RWPE2 (cell line): ENCODE measurements at places on chromosomes 4 and X.

DNA sequence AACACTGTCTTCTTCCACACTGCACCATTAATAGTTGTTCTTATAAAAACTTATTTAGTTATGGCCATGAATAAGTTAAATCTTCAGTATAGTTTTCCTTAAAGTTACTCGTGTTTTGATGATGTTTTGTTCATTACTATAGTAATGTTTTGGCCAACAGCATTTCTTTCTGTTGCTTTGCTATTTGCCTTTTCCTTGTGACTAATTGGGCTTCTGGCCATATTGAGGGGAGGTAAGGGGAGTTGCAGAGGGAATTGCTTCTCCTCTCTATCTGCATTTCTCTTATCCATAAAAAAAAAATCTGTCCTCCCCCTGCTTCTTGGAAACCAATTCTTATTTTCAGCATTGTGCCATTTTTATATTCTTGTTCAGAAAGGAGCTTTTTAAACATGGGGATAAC, 42.7 kb upstream of the ZCCHC12 start:
- no peak for DNase-seq

DNA sequence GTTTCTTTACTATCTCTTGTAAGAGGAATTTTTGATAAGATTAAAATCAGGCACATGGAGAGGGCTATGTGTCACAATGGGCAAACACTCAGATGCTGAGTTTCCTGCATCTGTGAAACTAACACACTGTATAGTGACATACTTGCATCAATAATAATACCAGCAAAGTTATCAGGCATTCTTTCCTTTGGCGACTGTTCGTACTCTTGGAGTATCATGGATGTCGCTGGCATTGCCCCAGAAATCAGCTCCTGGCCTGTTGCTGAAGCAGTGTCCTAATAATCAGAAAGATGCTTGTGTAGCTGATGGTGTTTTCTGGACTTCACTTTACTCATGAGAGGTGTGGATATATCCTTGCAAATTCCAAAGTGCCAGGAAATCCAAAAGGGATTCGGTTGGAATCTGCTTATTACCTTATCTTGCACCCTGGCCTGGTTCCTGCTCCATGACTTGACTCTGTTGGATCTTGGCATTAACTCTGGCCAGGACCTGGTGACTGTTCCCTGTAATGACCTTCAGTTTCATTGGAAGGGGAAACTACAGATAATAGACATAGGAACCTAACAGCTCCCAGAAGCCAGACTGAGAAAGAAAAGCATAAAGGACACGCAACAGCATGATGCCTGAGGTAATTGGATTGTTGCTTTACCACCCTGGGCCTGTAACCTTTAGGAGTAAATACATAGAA, 762.5 kb upstream of the GRIA3 start:
- DNase-seq = no peak

DNA sequence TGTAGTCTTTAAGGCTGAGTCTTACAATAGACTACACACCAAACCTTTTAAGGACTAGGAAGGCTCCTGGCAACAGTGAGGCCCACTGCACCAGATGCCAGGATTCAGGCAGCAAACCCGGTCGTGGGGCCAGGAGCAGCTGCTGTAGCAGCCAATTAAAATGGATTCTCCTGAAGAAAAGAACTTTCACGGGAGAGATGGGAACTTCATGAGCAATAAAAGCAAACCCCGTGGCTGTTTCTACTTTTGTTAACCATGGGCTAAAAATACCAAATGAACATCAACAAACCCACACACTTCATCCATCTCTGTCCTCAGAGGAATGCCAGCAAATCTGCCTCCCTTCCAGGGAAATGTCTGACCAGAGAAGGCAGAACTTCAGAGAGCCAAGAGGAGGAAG, 101.4 kb downstream of the BTC start:
- no peak for DNase-seq

DNA sequence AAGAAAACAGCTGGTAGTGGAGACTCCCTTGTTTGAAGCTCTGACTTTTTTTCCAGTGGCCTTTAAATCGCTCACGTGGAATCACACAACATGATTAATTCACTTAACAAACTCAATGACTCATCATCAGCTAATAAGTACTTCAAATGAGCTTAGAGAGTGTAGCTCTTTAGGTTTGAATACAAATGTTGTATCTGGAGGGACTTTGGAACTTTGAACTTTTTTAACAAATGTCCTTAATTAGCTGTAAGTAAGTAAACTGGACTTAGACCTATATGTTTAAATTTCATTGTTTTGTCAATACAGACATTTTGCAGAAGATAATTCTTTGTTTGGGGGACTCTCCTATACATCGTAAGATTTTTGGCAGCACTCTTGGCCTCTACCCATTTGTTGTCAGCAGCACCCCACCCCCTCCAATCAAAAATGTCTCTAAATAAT, 581.1 kb downstream of the SPRY1 start:
- no peak for DNase-seq

DNA sequence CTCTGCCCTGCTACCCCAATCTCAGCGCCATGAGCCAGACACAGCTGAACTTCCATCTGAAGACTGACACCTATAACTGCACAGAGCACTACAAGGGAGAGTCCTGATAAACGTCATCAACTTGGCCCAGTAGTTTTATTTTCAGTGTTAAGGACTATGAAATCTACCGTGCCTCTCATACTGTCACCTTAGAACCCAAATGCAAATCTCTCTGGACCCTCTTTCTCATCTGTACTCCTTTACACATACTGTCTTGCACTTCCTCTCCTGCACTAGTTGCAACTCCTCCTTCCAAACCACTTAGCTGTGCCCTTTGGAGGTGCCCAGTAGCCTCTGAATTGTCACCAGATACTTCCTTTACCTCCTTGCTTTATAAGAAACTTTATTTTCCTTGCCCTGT, 420.2 kb upstream of the CNKSR2 start:
- no peak for DNase-seq

DNA sequence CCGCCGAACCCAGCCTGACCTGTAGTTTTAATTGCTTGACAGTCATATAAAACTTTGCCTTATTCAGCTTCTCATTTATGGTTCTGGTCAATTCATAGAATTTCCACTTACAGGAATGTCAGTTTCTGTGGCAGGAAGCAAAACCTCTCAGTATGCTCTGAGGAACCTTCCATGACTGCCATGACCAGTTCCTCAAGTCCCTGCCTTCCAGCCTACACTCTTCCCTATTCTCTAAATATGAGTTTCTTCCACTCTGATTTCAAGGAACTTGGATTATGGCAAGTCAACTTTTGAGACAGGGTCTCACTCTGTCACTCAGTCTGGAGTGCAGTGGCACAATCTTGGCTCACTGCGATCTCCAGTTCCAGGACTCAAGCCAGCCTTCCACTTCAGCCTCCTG, 26.0 kb upstream of the NSUN7 start:
- DNase-seq = no peak

DNA sequence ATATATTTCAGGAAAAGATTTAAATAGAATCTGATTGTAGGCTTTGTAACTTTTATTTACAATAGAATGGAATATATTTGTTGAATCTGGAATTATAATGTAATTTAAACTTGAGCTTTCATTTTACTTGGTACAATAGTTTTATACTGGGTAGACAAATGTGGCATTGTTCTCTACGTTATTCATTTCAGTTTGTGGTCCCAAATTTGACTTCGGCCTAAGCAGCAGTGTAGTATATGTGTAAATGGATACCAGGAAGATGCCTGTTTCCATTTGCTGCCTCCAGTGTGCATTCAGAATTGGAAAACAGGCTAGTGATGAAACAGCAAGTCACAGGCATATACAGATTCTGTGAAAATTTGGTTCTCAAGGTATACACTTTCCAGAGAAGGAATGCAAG, 77.8 kb downstream of the CLDN22 start:
- no peak for DNase-seq

GRCh38 chr4:98411731-98412130, 150.5 kb downstream of the RAP1GDS1 start:
- no peak for DNase-seq

DNA sequence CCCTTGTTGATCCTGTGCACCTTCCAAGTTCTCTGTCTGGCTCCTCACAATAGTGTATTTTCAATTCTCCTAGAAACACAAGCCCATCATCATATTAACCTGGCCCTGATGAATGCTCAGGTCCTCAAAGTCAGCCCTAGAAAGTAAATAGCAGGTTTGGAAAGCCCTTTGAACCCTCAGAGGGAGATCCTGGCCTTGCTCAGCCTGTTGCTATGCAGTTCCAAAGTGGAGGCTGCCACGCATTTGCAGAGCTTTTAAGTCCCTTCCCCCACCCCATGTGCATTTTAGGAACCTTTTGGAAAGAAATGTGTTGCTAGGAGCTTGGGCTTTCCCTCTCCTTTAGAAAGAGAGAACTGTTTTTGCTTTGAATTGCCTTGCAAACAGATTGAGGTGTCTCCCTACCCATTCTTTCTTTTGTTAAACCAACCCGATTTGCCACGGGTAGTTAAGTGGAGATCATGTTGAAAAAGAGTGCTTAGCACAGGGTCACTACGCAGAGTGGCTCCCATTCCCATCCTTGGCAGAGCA, 12.2 kb downstream of the MAMLD1 start:
- no peak for DNase-seq

DNA sequence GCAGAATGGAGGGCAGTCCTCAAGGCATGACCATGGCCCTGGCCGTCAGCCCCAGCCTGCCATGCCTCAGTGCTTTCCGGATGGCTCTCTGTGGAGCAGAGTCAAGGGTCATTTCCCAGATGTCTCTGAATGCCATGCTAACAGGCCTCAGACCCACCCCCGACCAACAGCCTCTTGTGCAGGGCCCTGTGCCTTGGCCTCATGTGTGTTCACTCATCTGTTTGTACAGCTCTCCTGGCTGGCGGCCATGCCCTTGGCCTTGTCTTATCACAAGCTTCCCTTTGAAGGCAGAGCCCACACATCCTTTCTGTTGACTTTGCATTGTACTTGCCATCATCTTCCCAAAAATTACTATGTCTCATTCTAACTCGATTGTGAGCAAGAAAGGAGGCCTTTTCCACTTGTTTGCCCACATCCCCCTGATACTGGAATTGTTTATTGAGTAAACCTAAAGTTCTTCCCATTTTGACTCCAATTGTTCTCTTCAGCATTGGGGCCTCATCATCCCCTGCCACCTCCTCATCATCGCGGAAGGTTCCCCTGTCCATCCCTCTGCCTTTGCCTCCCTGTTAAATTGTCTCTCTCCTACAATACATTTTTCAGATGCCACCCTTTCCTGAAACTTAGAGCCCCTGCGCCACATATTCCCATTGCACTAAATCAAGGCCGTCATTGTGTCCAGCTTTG, 6.3 kb downstream of the CA5B start:
- DNase-seq = no peak

DNA sequence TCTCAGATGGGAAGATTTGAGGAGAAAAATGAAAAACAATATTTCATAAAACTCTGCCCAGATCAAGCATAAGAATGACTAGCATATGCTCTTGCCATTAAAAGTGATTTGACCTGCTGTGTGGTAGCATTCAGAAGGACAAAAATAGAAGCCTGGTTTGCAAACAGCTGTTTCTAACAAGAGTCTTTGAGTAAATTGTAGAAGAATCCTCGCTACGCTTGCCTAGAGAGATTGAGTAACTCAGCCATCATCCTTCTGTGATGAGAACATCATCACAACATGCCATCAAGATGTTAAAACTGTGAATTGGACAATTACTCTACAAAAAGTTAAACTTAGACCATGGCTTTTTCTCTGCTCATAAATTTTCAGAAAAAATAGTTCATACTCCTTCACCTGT, 168.9 kb upstream of the PUDP start:
- no peak for DNase-seq

GRCh38 chr4:148021686-148022085, 289.8 kb downstream of the ARHGAP10 start:
- no peak for DNase-seq

- DNase-seq = no peak
These were observed 212.7 kb downstream of the SH3BGRL start for GRCh38 chrX:81414630-81415029.

DNA sequence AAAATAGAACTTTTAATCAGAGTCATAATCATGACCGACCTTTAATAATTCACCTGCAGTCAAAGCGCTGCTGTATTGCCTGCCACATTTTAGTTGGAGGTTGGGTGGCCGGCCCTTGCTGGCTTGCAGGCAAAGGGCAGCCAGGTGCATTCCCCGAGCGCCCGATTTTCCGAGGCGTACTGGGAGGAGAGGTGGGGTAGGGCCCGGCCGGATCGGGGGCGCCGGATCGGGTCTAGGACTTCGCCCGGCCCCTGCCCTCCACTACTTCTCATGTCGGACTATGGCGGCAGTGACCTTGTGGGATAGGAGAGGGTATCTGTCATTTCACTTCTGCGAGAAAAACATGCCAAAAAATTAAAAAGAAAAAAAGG, 2.5 kb upstream of the RS1 start:
- no peak for DNase-seq

DNA sequence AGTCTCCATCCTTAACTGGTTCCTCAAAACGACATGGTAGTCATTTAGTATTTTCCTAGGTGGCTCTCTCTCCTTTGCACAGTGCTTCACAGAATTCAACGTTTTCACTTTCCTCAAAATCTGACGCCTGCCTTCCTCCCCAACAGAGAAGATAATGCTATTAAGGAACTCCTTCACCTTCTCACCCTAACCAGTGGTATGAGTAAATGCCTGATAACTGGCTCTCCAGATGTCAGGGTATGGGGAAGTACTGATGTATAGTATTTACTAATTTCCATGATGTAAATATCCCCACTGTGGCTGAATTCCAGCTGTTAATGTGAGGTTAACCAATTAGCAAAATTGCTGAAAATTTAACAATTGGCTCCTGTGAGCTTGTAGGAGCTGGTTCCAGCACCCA, 28.8 kb upstream of the NSUN7 start:
- DNase-seq = no peak

DNA sequence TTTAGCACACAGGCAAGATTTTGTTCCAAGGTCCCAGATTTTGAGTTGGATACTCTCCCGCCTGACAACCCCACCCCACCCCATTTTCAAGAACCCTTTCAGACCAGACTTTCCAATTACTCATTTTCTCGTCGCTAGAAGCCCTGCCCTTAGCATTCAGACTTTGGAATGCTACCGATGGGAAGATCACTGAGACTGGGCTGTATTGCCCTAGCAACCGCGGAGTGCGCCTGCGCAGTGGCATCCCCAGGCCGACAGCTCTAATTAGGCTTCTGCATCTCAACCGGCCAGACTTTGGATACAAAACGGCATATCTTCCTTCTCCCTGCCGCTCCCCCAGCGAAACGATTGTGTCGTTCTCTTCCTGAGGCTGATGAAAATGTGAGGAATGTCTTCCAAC, 3.4 kb downstream of the MAGEE2 start:
- DNase-seq = no peak
